B cell (primary cell): ENCODE measurements at places on chromosomes 5 and 9. TPM values are rescaled to one million over a fixed set of nuclear protein-coding genes. Genes with fewer than 3 reads are reported as not detected.
A peak's percentile ranks its signal among the peaks of the same experiment; 100 is the strongest.

DNA sequence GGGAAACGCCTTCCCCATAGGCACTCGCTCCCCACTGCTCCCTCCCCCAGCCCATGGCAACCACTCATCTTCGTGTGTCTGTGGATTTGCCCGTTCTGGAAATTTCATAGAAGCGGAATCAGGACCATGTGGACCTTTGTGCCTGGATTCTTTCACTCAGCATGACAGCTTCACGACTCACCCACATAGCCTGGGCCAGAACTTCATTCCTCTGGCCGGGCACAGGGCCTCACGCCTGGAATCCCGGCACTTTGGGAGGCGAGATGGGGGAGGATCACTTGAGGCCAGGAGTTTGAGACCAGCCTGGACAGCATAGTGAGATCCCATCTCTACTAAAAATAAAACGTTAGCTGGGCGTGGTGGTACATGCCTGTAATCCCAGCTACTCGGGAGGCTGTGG lies 12.1 kb upstream of the DIPK1B start:
- H3K27ac ChIP-seq = no peak overlapping the region
- no peaks in the 10 kb centered on the region for H3K27me3 ChIP-seq
- no peaks in the 10 kb centered on the region for H3K36me3 ChIP-seq

- no peaks in the 10 kb centered on the region for H3K36me3 ChIP-seq
- H3K27me3 ChIP-seq = no peaks in the 10 kb centered on the region
- no peak for DNase-seq
- peak overlapping the region; percentile 74 for H3K27ac ChIP-seq
- peaks cover 86% of the 10 kb centered on the region for H3K4me1 ChIP-seq
Observed at GRCh38 chr5:158877124-158877581, 222.6 kb downstream of the EBF1 start.

DNA sequence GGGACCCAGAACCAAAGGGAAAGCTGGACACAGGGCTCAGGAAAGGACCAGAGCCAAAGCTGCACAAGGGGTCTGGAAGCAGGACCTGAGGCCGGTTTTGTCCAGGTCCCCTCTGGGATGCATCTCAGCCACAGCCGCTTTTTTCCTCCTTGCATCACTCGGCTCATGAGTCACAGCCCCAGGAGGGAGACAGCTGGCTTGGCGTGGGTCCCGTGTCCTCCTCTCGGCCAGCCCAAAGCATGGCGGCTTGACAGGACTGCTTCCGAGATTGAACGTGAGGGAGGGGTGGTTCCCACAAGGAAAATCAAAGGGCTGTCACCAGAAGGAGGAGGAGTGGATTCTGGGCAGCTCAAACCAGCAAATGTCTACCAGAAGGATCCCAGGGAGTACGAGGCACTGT lies 56.7 kb upstream of the CPLX2 start:
- H3K27me3 ChIP-seq = peaks cover 2% of the 10 kb centered on the region
- no peak for DNase-seq
- H3K36me3 ChIP-seq = no peaks in the 10 kb centered on the region
- no peaks in the 10 kb centered on the region for H3K4me1 ChIP-seq
- H3K27ac ChIP-seq = no peak overlapping the region
- H3K4me3 ChIP-seq = no peak overlapping the region

GRCh38 chr9:99230206-99230605 lies 8.1 kb downstream of the SEC61B start:
- H3K36me3 ChIP-seq = peaks cover 58% of the 10 kb centered on the region
- no peak for DNase-seq
- H3K27ac ChIP-seq = no peak overlapping the region
- peaks cover 8% of the 10 kb centered on the region for H3K4me1 ChIP-seq

DNA sequence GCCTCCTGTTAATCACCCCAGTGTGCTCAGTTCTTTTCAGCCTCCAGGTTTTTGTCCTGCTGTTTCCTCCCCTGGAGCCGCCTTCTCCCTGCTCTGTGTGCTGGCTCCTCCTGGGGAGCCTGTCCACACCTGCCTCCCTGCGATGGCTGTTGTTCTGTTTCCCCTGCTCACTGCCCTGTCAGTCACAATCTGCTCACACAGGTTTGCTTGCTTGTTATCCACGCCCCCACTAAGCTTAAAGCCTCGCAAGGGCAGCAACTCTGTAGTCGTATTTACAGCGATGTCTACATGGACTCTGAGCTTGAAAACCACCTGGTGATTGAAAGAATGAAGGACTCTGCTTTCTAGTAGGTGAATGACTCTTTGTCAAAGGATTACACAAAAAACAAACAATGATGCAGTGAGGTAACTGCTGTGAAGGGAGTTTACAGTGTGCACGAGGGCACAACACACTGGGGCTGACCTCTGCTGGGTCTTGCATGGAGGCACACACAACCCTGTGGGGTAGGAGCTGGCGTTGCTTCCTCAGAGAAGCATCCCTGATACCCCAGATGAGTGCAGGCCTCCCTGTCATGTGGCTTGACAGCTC lies 39.6 kb upstream of the TEX48 start:
- no peak for DNase-seq
- H3K36me3 ChIP-seq = no peaks in the 10 kb centered on the region
- H3K27me3 ChIP-seq = peaks cover 23% of the 10 kb centered on the region
- H3K27ac ChIP-seq = no peak overlapping the region

- H3K4me3 ChIP-seq = no peak overlapping the region
- peaks cover 98% of the 10 kb centered on the region for H3K4me1 ChIP-seq
Observed at GRCh38 chr9:37374892-37375291, 47.6 kb upstream of the GRHPR start.

- H3K36me3 ChIP-seq = no peaks in the 10 kb centered on the region
- no peaks in the 10 kb centered on the region for H3K27me3 ChIP-seq
- H3K27ac ChIP-seq = no peak overlapping the region
- no peak for DNase-seq
- H3K4me1 ChIP-seq = no peaks in the 10 kb centered on the region
- no peak overlapping the region for H3K4me3 ChIP-seq
Observed at GRCh38 chr5:80988419-80988935, 28.3 kb downstream of the RASGRF2 start.

GRCh38 chr9:93107825-93108161 lies 11.8 kb downstream of the CARD19 start:
- H3K27ac ChIP-seq = no peak overlapping the region
- H3K4me1 ChIP-seq = peaks cover 21% of the 10 kb centered on the region
- peaks cover 3% of the 10 kb centered on the region for H3K36me3 ChIP-seq
- no peaks in the 10 kb centered on the region for H3K27me3 ChIP-seq
- DNase-seq = no peak
- H3K4me3 ChIP-seq = no peak overlapping the region

DNA sequence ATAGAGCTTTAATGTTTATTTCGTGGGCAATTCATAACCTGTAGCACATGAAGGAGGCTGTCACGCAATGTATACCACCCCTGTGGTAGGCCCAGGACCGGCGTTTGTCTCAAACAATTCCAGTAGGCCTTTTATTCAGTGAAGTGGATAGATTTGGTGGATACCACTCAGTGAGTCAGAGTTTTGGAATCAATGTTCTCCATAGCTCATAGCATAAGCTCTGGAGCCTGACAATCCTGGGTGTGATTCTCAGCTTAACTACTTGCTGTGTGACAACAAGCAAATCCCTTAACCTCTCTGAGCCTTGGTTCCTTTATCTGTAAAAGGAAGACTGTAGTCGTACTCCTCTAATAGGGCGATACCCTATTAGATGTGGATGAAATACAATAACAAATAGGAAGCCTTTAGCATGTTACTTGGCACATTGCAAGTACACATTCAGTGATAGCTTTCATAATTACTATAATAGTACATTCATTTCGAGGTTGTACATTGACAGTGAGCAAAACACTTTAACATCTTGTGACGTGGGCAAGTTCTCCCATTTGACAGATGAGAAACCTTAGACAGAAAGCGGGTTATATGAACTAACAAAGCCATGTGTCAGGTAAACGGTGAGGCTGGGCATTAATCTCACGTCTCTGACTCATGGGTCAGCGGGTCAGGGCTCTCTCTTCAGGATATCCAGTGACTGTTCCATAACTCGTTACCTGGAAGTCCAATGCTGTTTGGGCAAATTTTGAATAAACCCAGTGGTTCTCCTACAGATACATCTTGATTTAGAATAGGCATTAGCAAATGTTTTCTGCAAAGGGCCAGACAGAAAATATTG lies 130.8 kb downstream of the C9orf152 start:
- DNase-seq = no peak
- peaks cover 19% of the 10 kb centered on the region for H3K36me3 ChIP-seq
- H3K27me3 ChIP-seq = no peaks in the 10 kb centered on the region
- peak overlapping the region; percentile 1 for H3K27ac ChIP-seq

GRCh38 chr9:127159949-127160610 lies 37.6 kb upstream of the ANGPTL2 start:
- H3K27ac ChIP-seq = no peak overlapping the region
- DNase-seq = no peak
- H3K36me3 ChIP-seq = no peaks in the 10 kb centered on the region
- no peaks in the 10 kb centered on the region for H3K27me3 ChIP-seq

- H3K27me3 ChIP-seq = no peaks in the 10 kb centered on the region
- no peak for DNase-seq
- no peak overlapping the region for H3K27ac ChIP-seq
Observed at GRCh38 chr5:38414348-38414747, 142.1 kb downstream of the LIFR start.

DNA sequence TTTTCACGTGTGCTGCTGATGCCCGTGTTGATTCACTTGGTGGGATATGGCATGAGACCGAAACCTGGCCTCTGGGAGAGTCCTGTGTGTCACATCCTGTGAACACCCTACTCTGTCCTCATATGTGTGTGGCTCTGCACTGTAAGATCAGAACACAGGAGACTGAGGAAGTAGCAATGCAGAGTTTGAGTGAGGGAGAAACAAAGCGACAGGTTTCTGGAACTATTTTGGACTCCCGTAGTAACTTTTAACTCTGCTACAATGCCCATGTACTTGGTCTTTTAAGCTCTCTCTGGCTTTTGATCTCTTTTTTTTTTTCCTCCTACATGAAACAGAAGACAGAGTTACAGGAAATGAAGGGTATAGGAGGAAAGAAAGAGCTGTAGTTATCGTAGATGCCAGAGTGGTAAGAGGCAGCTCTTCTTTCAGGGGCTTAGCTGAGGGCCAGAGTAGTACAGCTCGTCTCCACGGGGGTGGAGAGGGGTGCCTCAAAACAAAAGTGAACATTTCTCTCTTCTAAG lies 26.6 kb downstream of the GRAMD2B start:
- H3K27me3 ChIP-seq = no peaks in the 10 kb centered on the region
- peak overlapping the region; percentile 67 for H3K27ac ChIP-seq
- H3K4me1 ChIP-seq = peaks cover 7% of the 10 kb centered on the region

- H3K4me1 ChIP-seq = no peaks in the 10 kb centered on the region
- H3K4me3 ChIP-seq = no peak overlapping the region
- H3K27me3 ChIP-seq = no peaks in the 10 kb centered on the region
Observed at GRCh38 chr9:98871558-98872065, 64.1 kb downstream of the GALNT12 start.

DNA sequence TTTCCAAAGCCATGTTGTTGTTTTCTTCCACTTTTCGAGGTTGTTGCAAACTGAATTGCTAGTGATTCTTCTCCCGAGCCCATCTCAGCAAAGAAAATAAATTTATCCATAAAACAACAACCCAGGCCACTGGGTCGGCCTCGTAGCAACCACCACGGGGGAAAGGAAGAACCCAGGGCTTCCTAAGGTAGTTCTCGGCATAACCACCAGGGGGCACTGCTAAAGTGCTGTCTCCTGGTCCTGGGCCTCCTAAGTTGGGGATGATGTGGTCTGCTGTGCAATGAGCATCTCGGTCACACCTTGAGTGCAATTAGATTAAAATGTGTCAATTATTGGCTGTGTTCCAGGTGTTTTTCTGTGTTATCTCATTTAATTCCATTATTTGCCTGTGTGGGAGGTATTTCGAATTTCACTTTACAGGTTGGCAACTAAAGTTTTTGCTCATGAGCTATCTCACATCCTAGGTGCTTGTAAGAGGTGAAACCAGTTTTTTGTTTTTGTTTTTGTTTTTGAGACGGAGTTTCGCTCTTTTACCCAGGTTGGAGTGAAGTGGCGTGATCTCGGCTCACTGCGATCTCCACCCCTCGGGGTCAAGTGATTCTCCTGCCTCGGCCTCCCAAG lies 102.8 kb upstream of the DAP start:
- no peaks in the 10 kb centered on the region for H3K4me1 ChIP-seq
- H3K4me3 ChIP-seq = no peak overlapping the region
- no peak overlapping the region for H3K27ac ChIP-seq
- H3K36me3 ChIP-seq = no peaks in the 10 kb centered on the region
- peak; percentile 58 for DNase-seq

The F2RL2 gene
- total RNA-seq = not detected in 2 replicates

The PCDHGB7 gene
- 1.9 and 2.2 TPM in 2 replicates for total RNA-seq

The B4GALT1 gene
- 197 and 201 TPM in 2 replicates for total RNA-seq

The ZNF618 gene
- 2.5 and 3.0 TPM in 2 replicates for total RNA-seq
